Stimulated activated CD4-positive, alpha-beta T cell treated with anti-CD3 and anti-CD28 coated beads, Interleukin-4, amount 100 ng/mL, for 48 hours (primary cell): ENCODE measurements at places on chromosomes 4 and X.

GRCh38 chr4:12507868-12508481, 976.2 kb downstream of the RAB28 start:
- no peak for DNase-seq

GRCh38 chr4:26077756-26078155, 163.7 kb downstream of the SMIM20 start:
- DNase-seq: no peak

GRCh38 chr4:113409181-113409580, 352.4 kb downstream of the CAMK2D start:
- no peak for DNase-seq

- no peak for DNase-seq
These were observed 295.3 kb downstream of the MID1IP1 start for GRCh38 chrX:39096599-39096998.

GRCh38 chr4:98748609-98749008, 90.2 kb upstream of the TSPAN5 start:
- no peak for DNase-seq

GRCh38 chrX:115324194-115324593, 34.7 kb downstream of the LUZP4 start:
- no peak for DNase-seq

GRCh38 chr4:22458098-22458497, 57.8 kb downstream of the ADGRA3 start:
- DNase-seq: no peak

GRCh38 chr4:36054694-36055422, 189.5 kb downstream of the ARAP2 start:
- no peak for DNase-seq

GRCh38 chrX:128616933-128617332, 564.7 kb upstream of the ACTRT1 start:
- DNase-seq: no peak

DNA sequence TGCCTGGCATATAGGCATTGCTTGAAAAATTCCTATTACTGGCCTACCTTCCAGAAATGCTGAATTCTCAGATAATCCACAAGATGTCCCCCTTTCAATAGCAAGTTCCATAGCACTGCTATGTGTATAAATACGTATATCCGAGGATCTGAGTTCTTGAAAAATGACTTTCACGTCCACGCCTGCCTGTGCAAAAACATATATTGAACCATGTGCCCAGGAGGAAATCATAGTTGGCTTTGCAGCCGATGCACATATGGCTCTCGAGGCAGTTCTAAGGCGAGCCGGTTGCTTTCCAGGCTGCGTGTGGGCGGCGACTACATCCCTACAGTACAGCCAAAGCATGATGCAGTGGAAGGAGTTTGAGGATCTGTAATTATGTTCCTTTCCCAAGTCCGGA, 55.4 kb upstream of the ESX1 start:
- DNase-seq: no peak

DNA sequence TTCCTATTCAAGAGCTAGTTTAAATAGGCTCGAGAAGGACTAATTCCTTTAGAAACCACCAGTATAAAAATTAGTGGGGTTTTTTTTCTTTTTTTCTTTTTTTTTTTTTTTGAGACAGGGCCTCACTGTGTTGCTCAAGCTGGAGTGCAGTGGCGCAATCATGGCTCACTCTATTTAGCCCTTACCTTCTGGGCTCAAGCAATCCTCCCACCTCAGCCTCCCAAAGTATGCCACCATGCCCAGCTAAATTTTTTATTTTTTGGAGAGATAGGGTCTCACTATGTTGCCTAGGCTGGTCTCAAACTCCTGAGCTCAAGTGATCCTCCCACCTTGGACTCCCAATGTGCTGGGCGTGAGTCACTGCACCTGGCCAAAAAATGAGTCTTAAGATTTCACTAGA, 52.8 kb downstream of the APOO start:
- no peak for DNase-seq

- no peak for DNase-seq
These were observed 188.0 kb downstream of the SLC4A4 start for GRCh38 chr4:71526637-71527406.

- DNase-seq: no peak
These were observed 20.1 kb upstream of the CORIN start for GRCh38 chr4:47858006-47858405.

DNA sequence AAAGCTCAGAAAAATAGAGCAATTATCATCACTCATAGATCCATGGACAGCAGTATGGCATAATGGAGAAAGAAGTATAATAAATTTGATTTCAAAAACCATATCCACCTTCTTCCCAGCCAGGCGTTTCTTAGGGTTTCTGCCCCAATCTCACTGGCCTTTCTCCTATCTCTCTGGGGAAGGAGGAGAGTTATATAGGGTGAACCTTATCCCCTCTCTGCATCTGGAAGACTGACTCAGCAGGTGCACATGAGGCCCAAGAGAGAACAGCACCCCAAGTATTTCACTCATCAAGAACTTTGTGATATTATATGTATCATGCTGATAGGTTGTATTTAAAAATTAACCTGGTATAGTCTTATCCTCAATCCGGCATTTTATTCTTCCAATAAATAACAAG, 318.8 kb upstream of the RASGEF1B start:
- no peak for DNase-seq

DNA sequence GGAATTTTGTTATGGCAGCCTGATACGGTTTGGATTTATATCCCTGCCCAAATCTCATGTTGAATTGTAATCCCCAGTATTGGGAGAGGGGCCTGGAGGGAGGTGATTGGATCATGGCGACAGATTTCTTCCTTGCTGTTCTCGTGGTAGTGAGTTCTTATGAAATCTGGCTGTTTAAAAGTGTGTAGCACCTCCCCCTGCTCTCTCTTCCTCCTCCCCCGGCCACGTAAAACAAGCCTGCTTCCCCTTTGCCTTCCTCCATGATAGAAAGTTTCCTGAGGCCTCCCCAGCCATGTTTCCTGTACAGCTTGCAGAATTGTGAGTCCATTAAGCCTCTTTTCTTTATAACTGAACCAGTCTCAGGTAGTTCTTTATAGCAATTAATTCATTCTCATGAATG, 37.9 kb downstream of the SUPT20HL2 start:
- DNase-seq: no peak

DNA sequence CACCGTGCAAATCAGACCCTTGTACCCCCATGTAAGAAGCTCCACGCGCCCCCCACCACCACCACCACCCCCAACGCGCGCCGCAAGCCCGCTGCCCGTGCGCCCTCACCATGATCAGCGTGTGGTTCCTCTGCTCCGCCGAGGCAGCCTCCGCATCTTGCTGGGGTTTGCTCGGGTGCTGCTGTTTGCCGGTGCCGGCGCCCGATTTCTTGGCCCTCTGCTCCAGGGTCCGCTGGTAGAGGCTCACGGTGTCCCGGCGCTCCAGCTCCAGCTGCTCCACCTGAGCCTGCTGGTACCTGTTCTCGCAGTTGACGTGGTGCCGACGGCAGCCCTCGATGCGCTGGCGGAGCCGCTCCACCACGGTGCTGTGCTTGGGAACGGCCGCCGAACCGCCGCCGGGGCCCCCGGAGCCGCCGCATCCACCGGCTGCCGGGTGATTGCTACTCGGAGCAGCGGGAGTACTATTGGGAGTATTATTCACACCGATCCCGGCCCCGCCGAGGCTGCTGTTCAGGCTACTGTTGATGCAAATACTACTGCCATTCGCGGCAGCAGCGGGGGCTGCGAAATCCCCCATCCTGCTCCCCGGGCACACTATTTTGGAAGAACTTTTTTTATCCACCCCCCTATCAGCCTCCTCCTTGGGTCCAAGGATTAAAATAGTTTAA, 1.1 kb downstream of the MAML3 start:
- no peak for DNase-seq

- no peak for DNase-seq
These were observed 15.7 kb downstream of the MSX1 start for GRCh38 chr4:4875147-4875546.
